ENCODE measurements at places on chromosomes 12 and 14.

DNA sequence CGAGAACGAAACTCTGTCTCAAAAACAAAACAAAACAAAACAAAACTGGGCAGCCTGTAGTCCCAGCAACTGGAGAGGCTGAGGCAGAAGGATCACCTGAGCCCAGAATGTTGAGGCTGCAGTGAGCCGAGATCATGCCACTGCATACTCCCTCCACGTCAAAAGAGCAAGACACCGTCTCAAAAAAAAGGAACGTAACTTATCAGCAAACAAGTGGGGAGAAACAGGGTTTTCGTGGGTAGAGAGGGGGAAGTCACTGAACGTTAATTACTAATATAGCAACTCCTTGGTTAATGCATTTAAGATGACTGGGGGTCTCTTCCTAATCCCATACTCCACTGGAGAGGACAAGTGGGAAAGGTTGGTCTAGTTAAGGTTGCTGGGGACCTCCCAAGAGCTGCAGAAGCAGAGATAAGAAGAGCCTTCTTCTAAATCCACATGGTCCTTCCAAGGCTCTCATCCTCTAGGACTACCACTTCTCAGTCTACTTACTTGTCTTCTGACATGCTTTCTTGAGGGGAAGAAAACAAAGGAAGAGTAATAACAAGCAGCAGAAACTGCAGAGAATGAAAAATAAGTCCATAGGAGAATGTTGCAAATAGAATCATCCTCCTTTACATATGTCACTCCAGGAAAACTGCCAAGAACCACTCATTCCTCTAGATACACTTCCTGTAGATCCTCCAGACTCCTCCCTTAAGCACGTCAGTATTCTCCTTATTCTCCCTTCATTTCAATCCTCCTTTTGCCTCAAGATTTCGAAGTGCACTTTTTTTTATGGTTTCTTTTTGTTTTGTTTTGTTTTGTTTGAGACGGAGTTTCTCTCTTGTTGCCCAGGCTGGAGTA lies 5.8 kb downstream of the NUMB start:
- ATAC-seq, result peak; percentile 45

- no peak for ATAC-seq
Measured at GRCh38 chr12:54059668-54060067, 6.0 kb downstream of the HOXC4 start.

- no peak for ATAC-seq
Measured at GRCh38 chr12:14442221-14442881, 76.9 kb downstream of the ATF7IP start.

GRCh38 chr14:38253676-38254075 lies 2.2 kb downstream of the CLEC14A start:
- no peak for ATAC-seq

DNA sequence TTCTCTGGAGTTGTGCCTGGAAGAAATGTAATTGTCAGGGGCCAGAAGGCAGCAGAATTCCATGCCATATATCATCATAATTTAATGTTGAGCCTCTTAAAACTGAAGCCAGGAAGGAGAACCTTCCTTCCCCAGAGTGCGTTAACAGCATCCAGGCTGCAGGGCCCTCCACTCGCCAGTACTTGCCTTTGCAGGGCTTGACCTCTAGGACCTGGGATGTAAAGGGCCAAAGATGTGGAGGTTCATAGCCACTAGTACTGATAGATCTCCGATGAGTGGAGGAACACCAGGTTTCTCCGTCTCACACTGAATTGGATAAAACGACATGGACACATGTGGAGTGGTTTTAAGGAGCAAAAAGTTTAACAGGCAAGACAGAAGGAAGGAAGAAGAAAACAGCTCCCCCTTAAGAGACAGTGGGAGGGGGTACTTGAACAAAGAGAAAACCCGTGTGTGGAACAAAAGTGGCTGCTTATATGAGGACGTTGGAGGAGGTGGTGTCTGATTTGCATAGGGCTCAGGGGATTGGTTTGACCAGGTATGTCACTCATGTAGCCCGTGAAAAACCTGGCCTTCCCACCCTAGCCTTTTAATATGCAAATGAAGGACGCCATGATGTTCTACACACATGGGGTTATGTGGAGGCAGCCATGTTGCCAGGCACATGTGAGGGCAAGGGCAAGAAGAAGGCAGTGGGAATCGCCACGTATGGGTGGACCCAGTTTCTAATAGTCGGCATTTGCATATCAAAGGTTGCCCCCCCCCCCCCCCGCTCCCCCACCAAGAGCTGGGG lies 38.8 kb upstream of the WSCD2 start:
- ATAC-seq, result no peak

- ATAC-seq, result no peak
Measured at GRCh38 chr12:120257041-120257821, 8.3 kb downstream of the PXN start.

DNA sequence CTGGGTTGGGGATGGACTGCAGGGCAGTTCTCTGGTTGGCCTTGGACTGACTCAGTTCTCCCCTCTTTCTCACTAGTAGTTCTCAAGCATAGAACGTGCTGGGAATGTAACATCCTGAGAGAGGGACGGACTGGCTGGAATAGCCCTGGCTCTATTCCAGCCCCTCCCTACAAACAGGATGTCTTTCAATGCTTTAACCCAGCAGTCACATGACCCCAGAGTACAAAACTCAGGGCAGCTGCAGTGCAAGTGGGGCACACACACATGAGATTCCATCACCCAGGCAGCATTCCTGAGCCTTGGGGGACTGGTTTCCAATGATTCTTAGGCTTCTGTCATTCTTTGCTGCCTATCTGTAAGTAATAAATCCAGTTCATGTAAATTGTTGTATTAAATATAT lies 1.6 kb upstream of the ACOT6 start:
- ATAC-seq, result no peak

- no peak for ATAC-seq
Measured at GRCh38 chr14:74647678-74648461, 35.8 kb upstream of the LTBP2 start.

- ATAC-seq, result no peak
Measured at GRCh38 chr12:88591343-88591742, 11.1 kb upstream of the KITLG start.

DNA sequence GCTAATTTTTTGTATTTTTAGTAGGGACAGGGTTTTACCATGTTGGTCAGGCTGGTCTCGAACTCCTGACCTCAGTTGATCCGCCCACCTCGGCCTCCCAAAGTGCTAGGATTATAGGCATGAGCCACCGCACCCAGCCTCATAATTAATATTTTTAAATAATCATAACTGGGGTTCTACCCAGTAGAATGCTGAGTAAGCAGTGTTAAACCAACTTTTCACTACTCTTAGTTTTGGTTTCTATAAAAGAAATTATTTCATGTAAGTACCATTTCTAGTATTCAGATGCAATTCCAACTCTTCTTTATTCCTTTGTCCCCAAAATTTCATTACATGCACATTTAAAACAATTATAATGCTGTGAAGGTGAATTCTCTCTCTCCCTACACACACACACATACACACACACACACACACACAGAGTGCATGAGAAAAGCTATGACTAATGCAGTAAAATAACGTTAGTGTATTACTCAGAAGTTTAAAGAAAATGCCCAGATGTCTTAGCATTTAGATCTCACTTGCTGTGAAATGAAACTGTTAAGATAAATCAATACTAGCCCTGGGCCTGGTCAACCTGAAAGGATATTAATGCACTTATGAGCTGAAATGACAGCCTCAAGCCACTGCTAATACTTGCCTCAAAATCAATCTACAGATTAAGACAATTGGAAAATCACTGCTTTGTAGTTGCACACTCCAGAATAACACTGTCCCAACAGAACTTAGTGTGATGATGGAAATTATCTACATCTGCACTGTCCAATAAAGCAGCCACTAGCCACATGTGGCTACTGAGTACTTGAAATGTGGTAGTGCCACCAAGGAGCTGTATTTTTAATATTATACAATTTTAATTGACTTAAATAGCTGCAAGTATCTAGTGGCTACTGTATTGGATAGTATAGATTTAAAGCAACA lies 36.0 kb downstream of the PTPN21 start:
- no peak for ATAC-seq

DNA sequence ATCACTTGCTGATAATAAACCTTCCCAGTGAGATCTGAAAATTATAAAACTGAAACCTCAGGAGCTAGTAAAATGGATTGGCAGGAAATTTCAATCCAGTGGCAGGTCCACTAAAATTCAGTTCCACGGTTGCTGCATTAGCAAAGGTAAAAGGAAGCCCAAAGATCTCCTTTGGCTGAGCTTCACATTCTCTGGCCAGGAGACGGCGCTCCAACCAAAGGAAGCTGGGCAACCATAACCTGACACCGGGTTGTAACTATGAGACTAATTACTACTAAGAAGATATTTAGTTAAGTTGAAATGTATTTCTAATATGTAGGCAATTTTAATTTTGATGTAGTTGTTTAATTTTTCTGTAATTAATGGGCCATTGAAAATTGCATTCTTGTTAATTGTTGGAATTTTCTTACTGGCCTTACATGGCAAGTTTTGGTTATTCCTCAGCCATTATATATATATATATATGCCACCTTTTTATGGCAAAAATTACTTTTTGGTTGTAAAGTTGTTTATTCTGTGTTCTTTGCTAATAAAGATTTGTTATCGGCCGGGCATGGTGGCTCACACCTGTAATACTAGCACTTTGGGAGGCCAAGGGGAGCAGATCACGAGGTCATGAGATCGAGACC lies 17.0 kb downstream of the OR8S1 start:
- ATAC-seq, result peak; percentile 47

DNA sequence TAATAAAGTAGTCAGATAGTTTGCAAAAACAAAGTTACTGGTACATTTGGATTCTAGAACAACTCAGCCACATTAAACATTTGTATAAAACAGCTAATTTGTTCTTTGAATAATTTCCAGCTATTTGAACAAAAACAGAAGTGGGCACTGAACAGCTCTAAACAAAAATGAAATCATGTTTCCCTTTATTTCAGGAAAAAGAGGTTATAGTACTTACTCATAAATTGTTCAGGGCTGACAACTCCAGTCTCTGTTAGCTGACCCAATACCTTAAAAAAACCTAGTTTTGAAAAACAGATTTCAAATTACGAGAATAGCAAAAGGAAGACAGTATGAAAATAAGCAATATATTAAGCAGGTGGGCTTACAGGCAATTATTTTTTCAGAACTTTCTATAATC lies 8.2 kb downstream of the GNPNAT1 start:
- ATAC-seq, result no peak

DNA sequence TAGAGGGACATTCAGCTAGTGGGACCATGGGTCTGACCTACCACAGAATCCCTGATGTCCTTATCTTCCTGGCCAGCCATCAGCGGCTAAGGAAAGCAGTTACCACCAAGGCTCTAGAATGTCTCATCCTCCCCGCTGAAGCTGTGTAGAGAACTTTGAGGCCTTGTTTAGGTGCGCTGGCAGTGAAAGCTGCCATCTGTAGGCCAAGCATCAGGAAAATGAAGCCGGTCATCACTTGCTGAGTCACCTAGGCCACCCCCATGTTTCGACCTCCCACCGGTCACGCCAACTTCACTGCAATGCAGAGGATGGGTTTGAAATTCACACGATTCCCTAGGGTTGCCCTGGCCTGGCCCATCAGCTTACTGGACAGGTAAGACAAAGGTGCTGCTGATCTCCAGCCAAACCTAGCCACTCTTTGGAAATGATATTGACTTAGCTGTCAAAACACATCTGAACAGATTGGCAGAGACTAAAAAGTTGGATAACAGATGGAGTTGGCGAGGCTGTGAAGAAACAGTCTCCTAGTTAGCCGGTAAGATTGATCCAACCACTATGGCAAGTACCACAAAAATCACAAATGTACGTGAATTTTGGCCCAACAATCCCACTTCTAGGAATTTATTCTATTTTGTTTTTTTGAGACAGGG lies 52.0 kb downstream of the NOS1 start:
- ATAC-seq, result no peak

DNA sequence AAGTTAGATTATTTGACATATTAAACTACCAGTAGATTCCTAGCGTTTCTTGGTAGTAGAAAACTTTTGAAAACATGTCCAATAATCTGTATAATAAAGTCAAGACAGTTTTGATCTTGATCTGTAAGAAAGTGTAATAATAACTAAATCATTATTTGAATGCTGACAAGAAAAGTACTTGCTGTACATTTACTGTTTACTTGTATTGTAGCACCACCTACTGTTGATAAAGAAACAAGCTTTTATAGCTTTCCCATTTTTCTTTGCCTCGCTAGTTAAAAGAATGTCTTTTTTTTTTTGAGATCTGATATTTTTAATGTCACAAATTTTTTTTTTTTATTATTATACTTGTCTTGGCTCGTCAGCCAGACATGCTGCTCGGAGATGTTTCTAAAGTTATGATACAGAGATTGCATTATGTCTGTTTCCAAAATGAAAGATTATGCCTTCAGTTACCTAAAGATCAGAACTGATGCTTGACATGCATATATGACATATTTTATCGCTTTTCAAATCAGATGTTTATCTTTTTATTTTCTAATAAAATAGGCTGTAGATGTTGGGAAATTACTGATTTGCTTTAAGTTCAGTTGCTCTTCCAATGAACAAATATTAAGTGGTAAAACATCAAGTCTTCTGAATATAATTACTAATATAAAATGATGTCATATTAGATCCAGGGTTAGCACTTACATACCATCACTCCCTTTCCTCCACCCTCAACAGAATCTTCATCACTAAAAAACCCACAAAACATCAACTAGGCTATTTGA lies 140.5 kb downstream of the AKAP6 start:
- ATAC-seq, result no peak

DNA sequence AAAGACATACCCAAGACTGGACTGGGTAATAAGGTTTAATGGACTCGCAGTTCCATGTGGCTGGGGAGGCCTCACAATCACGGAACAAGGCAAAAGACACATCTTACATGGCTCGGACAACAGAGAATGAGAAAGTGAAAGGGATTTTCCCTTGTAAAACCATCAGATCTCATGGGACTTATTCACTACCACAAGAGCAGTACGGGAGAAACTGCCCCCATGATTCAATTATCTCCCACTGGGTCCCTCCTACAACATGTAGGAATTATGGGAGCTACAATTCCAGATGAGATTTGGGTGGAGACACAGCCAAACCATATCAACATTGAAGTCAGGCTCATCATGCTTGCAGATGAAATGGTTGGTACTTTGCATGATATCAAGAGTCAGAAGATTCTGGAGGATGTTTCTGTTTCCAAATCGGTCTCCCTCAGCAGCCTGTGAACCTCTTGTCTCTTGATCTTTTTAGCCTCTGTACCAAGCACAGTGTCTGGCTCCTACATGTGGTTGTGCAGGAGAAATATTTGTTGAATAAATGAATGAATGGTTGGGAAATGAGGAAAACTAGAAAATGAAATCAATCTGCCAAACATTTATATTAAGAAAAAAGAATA lies 98.6 kb downstream of the VRK1 start:
- no peak for ATAC-seq

GRCh38 chr14:56046996-56047395 lies 71.2 kb upstream of the PELI2 start:
- no peak for ATAC-seq

GRCh38 chr12:46895726-46896125 lies 69.9 kb upstream of the SLC38A4 start:
- ATAC-seq, result no peak

- no peak for ATAC-seq
Measured at GRCh38 chr14:92719890-92720323, 28.5 kb downstream of the LGMN start.

GRCh38 chr14:74429991-74430390 lies 4.0 kb upstream of the SYNDIG1L start:
- ATAC-seq, result no peak

Data from activated T-helper 17 cell treated with anti-CD3 and anti-CD28 coated beads, Interleukin-2, amount 50 U/mL, for 72 hours (primary cell).